NCI-H187 (cell line): ENCODE measurements at places on chromosomes 16 and 17.

DNA sequence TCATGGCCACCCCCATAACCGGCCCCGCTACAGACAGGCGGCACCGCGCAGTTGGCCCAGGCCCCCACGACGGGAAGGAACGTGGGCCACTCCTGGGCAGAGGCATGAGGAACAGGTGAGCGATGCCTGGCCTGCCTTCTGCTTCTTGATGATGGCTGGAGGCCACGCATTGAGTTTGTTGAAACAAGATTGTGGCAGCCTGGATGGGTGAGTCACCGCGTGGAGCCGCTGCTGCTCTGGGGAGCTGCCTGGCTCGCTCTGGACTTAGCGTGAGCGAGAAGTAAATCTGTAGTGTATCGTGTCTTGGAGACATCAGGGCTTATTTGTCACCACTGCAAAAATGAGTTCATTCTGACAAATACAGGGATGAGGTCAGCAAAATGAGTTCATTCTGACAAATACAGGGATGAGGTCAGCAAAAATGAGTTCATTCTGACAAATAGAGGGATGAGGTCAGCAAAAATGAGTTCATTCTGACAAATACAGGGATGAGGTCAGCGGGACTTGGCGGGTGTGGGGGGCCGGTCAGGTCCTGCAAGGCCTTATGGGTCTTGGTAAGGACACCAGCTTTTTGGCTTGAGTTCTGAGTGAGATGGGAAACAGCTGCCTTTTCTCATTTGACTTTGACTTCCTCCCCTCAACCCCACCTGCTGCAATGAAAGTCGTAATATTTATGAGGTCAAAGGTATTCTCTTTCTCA, 93.0 kb downstream of the SEC14L1 start:
- DNase-seq = no peak

DNA sequence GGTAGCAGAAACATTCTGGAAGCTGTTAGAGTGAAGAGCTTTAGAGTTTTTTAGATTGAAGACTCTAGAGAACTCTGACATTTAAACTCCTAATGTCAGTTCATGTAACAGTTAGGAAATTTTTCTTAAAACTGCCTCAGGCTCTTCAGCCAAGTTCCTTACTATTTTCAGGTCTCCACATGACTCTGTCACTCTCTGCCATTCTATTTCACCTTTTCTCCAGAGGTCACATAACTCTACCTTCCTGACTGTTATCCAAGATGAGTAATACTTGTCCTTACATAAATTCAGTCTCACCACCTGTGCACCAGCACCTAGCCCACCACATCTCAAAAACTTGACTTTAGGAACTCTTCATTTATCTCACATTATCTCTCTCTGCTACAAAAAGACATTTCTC, 347.1 kb upstream of the CA10 start:
- DNase-seq = no peak

GRCh38 chr16:30874244-30874820, 19.5 kb downstream of the BCL7C start:
- no peak for DNase-seq

GRCh38 chr17:57480438-57481196, 224.3 kb downstream of the MSI2 start:
- DNase-seq = no peak

DNA sequence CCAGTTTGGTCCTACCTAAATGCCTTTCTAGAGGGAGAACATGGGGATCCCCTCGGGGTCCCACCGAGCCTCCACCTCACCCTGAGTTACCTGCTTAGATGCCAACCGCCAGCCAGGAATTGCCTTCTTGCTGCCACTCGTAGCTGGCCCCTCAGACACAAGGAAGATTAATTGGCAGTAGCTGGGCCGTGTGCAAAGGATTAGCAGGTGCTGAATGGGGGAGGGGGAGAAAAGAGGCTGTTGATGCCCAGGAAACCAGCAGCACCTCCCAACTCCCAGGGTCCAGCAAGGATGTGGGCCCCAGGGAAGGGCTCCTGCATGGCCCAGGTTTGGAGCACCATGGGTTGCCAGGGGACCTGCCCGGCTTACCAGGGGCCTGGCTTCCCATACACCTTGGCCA, at the start of gene CNGB1:
TSS of gene CNGB1 (minus strand) at position 159 of the 400 bp plus-strand sequence. CDS start 3,842 bp downstream, outside the sequence.
- no peak for DNase-seq

- DNase-seq = no peak
Measured at GRCh38 chr16:88763502-88764053, 21.4 kb downstream of the PIEZO1 start.

GRCh38 chr16:76441876-76442275, 164.7 kb downstream of the CNTNAP4 start:
- no peak for DNase-seq

GRCh38 chr16:79309606-79310005, 290.9 kb downstream of the MAF start:
- no peak for DNase-seq

GRCh38 chr16:22848451-22848850, 34.5 kb downstream of the HS3ST2 start:
- no peak for DNase-seq
